MCF 10A (cell line): ENCODE measurements at places on chromosomes 2 and 18.

- DNase-seq = no peak
Observed at GRCh38 chr2:111957872-111958354, 59.5 kb downstream of the MERTK start.

GRCh38 chr2:162343492-162343823, 474 bp upstream of the GCA start:
- no peak for DNase-seq

DNA sequence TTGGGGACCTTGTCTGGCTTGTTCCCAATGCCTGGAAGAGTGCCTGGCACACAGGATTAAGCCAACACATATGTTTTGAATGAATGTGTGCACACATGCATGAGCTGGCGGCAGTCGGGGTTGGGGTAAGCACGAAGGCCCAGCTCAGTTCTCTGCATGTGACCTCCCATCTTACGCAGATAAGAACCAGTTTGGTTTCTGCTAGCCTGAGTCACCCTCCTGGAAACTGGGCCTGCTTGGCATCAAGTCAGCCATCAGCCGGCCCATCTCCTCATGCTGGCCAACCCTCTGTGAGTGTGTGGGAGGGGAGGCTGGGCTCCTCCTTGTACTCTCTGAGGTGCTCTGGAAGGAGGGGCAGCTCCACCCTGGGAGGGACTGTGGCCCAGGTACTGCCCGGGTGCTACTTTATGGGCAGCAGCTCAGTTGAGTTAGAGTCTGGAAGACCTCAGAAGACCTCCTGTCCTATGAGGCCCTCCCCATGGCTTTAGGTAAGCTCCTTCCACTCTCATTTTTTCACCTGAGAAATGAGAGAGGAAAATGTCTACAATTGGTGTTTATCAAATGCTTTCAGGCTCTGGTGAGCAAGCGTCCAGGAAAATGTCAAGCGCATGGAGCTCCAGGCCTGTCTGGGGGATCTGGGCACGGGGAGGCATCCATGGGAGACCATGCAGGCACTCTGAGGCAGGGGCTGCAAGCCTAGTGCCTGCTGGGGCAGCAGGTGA, 9.7 kb upstream of the IL1RN start:
- peak; percentile 94 for DNase-seq

- peak; percentile 23 for DNase-seq
Observed at GRCh38 chr2:51003345-51004192, 28.4 kb downstream of the NRXN1 start.

- DNase-seq = no peak
Observed at GRCh38 chr2:119668546-119668945, 10.5 kb upstream of the TMEM177 start.
